Activated T-helper 1 cell treated with anti-CD3 and anti-CD28 coated beads, Interleukin-2, amount 50 U/mL, for 16 hours (primary cell): ENCODE measurements at places on chromosomes 6 and 20.

GRCh38 chr6:34202329-34203201, 34.1 kb upstream of the HMGA1 start:
- DNase-seq, result no peak

DNA sequence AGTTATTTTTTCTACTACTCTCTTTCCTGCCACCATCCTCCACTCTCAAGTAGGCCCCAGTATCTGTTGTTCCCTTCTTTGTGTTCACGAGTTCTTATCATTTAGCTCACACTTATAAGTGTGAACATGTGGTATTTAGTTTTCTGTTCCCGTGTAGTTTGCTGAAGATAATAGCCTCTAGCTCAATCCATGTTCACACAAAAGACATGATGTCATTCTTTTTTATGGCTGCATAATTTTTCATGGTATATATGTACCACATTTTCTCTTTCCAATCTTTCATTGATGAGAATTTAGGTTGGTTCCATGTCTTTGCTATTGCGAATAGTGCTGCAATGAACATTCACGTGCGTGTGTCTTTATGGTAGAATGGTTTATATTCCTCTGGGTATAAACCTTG, 237.9 kb upstream of the FERMT1 start:
- DNase-seq, result no peak

GRCh38 chr6:135600086-135600702, 102.7 kb upstream of the AHI1 start:
- DNase-seq, result no peak

DNA sequence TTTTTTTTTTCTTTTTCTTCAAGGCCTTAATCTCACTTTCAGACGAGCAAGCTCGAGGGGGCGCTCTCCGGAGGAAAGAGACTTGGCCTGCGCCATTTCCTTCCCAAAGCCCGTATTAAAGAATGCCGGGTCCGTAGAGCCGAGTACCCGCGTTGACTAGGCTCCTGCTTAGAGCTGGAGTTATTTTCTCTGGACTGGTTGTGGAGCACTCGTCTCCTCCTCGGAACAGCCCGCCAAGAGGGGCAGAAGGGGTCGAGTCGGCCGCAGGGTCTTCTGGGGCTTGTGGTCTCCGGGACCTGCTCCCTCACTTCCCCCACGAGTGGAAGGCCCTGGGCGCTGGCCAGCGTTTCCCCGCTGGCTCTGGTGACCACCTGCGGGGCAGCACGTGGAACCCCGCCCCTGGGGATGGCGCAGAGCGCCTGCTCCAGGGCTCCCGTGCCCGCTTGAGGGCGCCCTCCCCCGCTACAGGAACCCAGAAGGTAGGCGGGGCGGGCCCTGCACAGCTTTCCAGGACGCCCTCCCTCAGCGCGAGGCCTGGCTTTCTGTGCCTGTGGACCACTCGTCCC, 2.7 kb upstream of the MEI4 start:
- DNase-seq, result no peak

DNA sequence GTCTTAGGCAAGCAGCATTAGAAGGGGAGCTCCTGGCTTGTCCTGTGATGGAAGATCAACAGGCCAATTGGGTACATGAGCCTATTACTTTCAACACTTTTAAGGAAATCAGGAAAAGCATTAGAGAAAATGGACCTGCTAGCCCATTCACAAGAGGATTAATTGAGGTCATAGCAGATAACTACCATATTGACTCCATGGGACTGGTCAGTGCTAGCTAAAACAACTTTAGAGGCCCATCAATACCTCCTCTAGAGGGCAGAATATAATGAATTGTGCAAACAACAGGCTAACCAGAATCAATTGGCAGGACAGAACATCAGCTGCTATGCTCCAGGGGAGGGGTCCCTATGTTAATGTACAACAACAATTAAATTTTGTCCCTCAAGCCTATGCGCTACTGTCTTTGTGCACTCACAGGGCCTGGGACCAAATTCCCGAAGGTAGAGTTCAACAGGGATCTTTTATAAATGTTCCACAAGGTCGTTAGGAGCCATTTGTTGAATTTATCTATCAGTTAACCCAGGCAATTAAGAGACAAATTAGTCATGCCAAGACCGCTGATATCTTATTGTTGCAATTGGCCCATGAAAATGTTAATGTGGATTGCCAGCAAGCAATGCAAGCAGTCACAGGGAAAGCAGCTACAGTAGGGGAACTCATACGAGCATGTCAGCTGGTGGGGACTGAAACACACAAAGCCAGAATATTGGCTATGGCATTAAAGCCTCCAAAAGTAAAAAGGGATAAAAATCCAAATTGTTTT, 106.6 kb upstream of the BTN3A2 start:
- DNase-seq, result no peak

- DNase-seq, result no peak
These were observed 52.7 kb downstream of the FGD2 start for GRCh38 chr6:37058084-37058586.

DNA sequence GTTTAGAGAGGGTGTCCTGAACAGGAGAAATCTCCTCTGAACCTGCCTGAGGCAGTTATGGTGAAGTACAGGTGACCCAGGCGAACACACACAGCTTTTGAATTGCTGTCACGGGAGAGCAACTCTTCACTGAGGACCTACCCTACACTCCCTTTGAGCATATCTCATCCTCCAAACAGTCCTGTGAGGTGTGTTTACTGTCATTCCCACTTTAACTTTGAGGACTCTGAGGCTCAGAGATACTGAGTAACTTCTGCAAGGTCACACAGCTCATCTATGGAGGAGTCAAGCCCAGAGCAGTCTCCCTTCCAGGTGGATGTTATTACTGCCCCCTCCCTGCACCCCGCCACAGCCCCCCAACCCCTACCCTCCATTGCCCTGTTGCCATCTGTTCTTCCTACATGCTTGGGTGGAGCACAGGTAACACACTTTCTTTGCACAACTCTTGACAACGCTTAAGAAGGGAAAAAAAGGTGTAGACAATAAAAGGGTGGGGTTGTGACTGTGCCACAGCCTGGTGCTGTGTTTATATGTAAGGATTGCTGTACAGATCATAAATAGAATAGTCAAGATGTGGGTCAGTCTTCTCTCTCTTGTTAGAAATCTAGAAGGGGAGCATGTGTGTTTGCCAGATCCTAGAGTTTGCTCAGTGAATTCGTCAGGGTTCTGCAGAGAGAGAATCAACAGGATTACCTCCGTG, 4.3 kb upstream of the TRAF3IP2 start:
- DNase-seq, result no peak

- DNase-seq, result no peak
These were observed 223.6 kb downstream of the EYA2 start for GRCh38 chr20:47118206-47118605.

DNA sequence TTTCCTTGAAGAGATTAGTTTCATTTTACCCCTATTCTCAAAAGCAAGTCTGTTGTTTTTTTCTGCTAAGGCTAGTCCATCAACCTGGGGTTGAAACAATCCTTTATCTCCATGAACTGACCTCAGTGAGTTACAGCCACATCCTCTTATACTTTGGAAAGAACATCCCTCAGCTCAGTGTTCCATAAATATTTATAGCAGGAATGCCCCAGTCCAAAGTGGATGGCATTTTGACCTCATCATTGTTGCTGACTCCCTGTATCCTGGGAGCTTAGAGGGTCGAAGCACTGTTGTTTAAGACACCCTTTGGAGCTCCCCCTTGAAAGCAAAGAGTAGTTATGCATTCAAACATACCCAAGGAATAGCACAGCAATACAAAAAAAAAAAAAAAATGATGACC, 16.2 kb upstream of the CDYL start:
- DNase-seq, result no peak

GRCh38 chr6:41935685-41936072, 5.9 kb downstream of the CCND3 start:
- DNase-seq, result no peak

- DNase-seq, result no peak
These were observed 114.7 kb downstream of the PSMB1 start for GRCh38 chr6:170438402-170438753.

DNA sequence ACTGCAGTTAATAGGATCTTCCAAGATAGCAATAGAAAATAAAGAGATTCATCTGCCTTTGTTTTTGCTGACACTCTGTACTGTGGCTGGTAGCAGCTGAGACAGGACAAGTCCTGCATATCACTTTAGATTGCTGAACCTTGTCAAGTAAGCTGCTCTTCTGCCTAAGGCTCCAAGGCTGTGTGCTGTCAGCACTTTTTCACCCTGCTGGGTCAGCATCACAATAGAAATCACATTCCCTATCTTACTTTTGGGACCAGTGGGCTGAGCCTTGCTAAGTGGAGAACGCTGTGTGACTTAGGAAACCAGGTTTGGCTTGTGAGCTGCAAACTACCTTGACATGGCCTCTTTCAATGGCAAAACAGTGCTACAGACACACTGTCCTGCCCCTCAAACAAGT, 263.9 kb downstream of the FRK start:
- DNase-seq, result no peak

- no peak for DNase-seq
These were observed 76.7 kb downstream of the CEP162 start for GRCh38 chr6:84150705-84151104.

- no peak for DNase-seq
These were observed 393.6 kb downstream of the CD83 start for GRCh38 chr6:14511061-14511586.

- no peak for DNase-seq
These were observed 101.5 kb upstream of the PTCHD4 start for GRCh38 chr6:48212501-48212900.

DNA sequence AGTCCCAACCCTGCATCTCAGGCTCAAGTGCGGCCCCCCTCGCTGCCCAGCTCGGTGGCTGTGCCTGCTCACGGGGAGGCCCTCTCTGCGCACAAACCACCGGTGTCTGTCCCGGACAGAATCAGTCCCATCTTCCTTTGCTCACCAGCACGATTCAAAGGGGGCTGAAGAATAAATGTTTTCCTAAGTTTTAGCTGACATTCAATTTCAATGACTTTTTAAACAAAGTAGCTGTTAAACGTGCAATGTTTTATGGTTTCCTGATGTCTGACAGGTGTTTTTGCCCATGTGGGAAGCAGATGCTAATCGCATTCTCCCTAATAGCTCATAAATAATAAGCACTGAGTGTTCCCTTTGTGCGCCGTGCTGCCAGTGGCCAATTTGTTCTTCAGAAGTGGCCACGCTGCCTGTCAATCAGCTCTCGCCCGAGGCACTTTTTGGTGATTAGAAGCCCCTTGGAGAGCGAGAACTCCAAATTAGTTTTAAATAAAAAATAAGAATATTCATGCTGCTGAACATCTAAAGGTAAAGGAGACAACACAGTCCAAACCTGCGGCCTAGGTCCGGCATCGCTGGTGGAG, 26.3 kb downstream of the BHLHE23 start:
- DNase-seq, result no peak

- no peak for DNase-seq
These were observed 41.8 kb downstream of the OR2B2 start for GRCh38 chr6:27870291-27870870.

GRCh38 chr6:3432416-3432815, 24.4 kb downstream of the SLC22A23 start:
- DNase-seq, result no peak

DNA sequence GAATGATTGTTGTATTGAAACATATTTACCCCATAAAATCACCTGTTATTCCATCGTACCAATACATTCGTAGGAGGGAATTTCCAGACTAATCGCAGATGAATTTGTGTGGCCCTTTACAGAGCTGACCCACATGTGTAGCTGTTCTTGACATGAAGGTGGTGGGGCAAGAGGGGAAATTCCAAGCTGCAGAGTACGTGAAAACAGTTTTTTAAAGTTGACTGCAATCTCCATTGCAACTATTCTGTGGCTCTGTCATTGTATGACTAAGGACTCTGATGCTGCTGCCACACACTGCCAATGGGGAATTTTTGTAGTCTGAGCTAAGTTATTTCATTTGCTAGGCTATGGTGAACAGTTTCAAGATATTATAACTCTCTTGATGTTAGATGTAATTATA, 46.4 kb upstream of the ADTRP start:
- no peak for DNase-seq

GRCh38 chr20:64055893-64056638, 6.6 kb upstream of the SOX18 start:
- DNase-seq, result no peak

DNA sequence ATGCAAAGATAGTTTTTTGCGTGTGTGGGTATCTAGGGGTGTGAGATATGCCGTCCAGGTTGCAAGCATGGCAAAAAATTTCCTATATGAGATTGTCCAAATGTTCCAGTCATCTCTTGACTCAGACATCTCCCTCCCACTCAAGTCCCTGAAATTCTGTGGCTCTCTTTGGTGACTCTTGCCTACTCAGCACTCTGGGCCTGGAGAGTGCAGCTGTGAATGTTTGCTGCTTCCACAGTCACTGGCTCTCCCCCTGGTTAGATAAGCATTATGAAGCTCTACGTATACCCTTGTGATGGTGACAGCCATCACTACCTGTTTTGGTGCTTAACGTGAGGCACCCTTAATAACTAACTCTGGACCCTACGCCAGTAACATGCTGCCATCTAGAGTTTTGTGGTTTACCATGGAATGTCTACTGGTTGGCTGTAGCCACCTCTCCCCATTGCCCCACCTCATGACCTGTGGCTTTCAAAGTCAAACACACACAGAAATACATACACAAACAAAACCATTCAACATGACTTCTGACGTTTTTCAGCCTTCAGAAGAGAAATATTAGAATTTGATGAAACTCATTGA, 621.9 kb upstream of the CITED2 start:
- no peak for DNase-seq

DNA sequence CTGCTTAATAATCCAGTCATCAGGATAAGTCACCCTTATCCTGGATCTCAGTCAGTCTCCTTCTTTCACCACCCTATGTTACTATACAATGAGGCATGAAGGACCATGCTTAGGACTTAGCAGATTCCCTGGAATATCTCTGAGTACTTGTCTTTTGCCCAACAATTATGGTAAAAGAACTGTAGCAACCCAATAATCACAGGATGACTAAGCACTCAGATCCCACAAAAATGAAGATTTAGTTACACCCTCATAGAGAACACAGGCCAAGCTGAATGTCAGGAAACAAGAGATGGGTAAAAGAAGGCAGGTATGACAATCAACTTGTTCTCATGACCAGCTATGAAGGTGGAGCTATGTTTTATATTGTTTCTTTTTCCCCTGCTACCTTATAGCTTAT, 91.4 kb downstream of the EDN1 start:
- no peak for DNase-seq

DNA sequence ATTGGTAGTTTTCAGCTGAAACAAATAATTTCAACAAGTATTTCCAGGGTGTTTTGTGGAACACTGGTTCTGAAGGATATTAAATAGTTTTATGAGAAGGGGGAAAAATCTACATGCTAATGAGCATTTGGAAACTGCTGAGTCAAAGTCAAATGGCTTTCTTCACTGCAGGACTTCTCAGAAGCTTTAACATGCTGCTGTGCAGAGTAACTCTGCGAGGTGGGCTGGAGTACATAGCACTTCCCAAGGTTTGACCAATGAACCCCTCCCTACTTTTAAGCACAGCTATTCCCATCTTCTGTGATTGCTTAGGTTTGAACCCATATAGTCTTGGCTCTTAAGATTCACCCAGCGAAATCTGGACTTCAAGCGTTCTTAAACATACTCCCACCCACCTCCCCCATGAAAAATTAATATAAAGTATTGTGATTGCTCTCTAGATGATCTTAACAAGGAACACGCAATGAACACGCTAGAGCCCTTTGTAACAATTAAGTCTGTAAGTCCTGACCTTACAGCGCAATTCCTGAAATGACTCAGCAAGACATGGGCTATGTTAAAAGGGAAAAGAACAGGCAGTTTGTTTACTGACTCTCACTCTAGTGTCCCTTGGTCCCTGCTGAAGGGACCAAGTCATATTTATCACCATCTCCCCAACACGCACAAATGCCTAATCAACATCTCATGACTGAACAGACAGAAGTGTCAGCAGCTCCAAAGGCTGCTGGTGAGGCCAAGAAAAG, 105.2 kb downstream of the NFATC2 start:
- DNase-seq, result no peak
